Choroid plexus epithelial cell (primary cell): ENCODE measurements at places on chromosomes 6 and 20.
A peak's percentile ranks its signal among the peaks of the same experiment; 100 is the strongest.

DNA sequence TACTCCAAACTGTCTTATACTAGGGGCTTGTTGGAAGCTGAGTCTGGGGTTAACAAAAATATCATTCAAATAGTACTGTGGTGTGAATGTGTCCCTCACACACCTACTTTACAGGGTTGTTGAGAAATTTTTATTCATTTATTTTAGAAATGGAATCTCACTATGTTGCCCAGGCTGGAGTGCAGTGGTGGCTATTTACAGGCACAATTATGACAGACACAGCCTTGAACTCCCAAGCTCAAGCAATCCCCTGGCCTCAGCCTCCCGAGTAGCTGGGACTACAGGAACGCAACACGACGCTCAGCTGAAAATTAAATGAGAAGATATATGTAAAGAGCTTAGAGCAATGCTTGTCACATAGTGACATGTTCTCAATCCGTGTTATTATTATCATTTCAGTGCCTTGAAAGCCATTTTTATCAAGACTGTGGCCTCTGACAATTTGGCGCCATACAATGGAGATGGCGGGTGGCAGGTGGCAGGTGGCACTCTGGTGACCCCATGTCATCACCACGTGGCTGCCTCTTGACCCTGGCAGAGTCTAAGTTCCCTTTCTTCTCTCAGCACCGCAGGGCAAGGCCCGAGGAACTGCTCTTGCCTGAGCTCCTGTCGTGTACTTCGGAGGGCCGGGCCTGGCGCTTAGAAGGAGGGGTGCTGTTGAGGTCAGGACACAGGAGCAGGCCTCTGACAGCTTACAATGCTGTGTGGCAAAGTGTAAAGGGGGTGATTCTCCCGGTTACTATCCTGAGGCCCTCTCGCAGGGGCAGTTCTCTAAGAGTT is 64.5 kb downstream of the STX11 start:
- DNase-seq, result no peak

- DNase-seq, result peak; percentile 99
Measured at GRCh38 chr20:56439771-56440291, 27.8 kb downstream of the CASS4 start.

GRCh38 chr6:18263418-18264218 is 712 bp downstream of the DEK start:
- DNase-seq, result peak; percentile 38

- DNase-seq, result peak; percentile 63
Measured at GRCh38 chr6:91276315-91276714, 689.4 kb upstream of the MAP3K7 start.

- no peak for DNase-seq
Measured at GRCh38 chr6:85887461-85887860, 244.8 kb upstream of the SYNCRIP start.

DNA sequence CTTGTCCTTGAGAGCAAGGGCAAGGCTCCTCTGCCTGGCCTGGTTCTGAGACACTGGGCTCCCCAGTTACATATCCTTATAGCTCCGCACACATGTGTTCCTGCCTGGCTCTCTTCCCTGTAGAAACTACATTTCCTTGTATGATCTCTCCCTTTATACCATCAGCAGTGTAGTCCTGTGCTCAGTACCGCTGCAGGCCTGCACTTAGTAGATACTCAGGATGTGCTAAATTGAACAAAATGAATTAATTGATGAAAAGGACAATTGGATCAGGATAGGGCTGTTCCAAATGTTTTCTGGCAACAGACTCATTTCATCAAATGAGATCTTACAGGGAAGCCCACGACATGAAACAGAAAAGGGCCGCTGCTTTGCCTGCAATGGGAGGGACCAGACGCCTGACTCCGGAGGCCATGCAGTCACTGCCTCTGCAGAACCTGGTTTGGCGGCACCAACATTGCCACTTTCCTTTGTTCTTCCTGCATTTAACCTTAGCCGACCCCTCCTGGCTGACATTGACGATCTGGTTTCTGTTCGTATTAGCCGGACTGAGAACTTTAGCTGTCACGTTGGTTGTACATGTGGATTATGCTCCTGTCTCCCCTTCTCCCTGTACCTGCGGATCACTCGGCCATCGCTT is 53.3 kb downstream of the CHMP4B start:
- DNase-seq, result no peak

DNA sequence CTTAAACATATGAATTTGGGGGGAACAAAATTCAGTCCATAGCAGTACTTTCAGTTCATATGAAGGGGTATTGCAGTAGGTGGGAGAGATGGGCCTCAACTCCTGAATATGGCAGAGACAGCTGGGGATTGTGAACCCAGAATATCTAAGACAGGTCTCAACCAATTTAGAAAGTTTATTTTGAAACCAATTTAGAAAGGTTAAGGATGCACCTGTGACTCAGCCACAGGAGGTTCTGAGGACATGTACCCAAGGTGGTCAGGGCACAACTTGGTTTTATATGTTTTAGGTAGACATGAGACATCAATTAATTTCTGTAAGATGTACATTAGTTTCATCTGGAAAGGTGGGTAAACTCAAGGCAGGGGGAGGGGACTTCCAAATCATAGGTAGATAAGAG is 59.5 kb downstream of the MYO6 start:
- no peak for DNase-seq

GRCh38 chr20:46206992-46207549 is 89.0 kb downstream of the CD40 start:
- no peak for DNase-seq

DNA sequence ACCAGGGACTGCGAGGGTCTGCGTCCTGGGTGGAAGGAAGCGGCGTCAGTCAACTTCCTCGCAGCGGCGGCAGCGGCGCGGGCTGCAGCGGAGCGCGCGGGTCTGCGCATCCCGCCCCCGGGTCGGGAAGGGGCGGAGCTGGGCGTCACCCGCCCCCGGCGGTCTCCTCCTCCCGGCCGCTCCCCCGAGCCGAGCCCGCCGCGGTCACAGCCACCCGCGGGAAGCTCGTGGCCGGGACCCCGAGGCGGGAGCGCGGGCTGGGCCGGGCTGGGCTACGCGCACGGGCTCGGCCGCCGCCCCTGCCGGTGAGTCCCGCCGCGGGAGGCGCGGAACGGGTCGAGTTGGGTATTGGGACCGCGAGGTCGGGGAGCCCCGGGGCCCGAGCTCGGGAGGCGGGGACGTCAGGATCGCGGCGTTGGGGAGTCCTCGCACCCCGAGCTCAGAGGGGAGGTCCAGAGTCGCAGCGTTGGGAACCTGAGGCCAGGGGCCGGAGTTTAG is at the start of gene PAQR8:
Gene PAQR8, plus strand, starts transcription at position 207 of the 498 bp plus-strand sequence. CDS start 41,063 bp downstream, outside the sequence.
- peak; percentile 59 for DNase-seq

DNA sequence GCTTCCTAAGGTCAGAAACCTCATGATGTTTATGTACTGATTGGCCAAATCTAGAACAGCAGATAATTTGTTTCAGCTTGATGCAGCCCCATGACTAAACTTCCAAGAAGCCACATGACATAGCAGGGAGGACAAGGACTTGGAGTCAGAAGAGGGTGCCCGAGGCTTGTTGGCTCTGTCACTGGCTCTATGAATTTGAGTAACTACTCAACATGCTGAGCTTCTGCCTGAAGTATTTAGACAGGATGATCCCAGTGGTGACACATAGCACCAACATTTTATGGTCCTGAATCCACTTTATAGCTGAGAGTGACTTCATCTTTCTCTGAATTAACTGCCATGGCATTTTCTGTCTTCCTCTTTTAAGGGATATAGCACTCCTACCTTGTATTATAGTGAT is 13.5 kb upstream of the TBX18 start:
- no peak for DNase-seq

DNA sequence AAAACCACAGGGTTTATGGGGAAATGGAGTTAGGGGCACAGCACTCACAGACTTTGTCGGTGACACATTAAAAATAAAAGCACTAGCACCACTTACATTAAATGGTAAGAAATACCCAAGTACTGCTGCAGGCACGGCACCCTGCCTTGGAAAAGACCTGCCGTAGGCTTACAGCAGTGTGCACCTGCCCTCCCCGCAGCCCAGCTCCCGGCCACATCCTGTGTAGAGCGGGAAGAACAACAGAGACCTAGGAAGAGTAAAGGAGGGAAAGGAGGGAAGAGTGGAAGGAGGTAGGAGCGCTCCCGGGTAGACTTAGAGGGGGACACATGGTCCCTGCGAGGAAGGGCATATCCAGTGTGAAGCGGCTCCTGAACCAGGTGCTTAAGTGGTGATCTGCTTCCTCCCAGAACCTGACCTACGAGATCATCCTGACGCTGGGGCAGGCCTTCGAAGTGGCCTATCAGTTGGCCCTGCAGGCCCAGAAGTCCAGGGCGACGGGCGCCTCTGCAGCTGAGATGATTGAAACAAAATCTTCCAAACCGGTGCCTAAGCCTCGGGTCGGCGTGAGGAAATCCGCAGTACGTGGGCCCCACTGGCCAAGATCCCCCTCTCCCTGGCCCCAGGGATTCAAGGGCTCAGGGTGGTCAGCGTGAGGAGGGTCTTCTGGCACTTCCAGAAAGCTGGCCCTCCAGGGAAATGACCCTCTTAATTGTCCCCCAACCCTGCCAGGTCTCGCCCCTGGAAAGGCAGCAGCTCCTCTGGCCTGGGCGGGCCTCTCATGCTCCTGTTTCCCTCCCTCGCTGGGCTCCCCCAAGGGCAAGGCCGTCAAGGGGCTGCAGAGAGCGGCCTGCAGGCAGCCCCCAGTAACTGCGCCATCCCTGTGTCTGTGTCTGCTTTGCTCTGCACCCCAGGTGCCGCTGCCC is 55.5 kb downstream of the TCP11 start:
- DNase-seq, result no peak

GRCh38 chr20:19403549-19403948 is 191.1 kb downstream of the SLC24A3 start:
- DNase-seq, result no peak

DNA sequence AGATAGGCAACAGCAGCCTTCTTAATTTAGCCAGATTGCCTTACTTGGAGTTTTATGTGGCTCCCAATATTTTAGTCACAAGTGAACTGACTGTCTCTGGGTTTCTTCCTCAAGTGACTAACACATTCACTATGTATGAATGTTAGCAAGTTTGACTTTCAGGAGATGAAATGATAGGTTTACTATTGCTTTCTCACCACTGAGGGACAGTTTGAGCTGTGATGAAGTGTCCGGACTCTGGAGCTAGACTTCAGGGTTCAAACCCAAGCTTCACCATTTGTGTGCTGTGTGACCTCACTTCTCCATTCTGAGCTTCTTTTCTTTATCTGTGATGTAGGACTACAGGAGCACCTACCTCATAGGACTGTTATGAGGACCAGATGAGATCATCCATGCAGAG is 8.2 kb downstream of the DHX35 start:
- peak; percentile 70 for DNase-seq

DNA sequence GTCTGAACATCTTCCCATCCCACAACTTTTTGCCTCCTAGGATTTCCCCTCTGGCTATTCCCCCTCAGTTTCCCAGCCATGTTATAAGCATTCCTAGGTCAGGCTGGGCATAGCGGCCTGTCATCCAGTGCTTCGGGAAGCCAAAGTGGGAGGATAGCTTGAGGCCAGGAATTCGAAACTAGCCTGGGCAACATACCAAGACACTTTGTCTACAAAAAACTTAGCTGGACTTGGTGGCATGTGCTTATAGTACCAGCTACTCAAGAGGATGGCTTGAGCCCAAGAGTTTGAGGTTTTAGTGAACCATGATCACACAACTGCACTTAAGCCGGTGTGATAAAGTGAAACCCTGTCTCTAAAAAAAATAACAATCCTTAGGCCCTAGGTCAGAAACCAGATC is 447.4 kb downstream of the KIF16B start:
- DNase-seq, result no peak

DNA sequence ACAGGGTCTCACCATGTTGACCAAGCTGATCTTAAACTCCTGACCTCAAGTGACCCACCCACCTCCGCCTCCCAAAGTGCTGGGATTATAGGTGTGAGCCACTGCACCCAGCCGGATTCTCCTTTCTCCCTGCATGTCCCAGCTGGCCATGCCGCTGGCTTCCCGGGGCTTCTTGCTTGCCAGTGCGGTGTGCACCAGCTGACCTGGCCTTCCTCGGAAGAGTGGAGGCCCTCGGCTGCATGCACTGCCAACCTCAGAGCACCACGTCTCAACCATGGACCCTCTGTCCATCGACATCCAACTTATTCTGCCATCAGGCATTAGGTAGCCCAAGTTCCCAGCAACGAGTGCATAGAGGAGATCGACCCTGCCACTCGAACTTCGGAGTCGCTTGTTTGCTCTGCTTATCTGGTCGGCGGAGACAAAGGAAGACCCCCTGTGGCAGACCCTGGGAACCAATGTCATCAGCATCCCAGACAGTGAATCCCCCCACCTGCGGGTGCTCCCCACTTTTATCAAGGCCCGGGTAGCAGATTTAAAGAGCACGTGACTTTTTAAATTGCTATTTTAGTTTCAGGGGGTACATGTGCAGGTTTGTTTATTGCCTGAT is 307.8 kb downstream of the CDH4 start:
- no peak for DNase-seq

DNA sequence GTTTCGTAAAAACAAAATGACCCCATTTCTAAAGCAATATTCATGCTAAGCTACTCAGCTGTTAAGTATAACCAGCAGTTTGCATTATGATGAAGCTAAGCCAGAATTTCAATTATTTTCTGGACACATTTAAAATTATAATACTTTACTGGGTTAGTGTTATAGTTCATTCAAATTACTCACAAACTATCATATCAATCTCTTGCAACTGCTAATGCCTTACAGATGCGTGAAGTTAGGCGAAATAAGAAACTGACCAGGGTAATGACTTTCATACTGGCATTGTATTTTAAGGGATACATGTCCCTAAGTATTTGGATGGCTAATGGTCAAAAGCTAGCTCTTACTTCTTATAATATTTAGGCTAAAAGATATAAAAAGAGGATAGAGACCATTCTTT is 249.6 kb downstream of the TSHZ2 start:
- no peak for DNase-seq

DNA sequence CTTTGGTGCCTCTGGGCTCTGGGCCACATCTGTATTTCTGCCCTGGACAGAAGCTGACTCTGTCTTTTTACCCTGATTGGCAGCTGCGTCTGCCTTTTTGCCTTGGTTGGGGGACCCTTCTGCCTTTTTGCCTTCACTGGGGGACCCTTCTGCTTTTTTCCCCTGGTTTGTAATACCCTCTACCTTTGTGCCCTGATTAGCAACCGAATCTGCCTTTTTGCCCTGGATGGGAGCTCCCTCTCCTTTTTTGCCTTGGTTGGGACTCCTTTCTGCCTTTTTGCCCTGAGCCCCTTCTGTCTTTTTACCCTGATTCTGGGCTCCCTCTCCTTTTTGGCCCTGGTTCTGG is 23.4 kb downstream of the RRBP1 start:
- DNase-seq, result no peak

GRCh38 chr20:54474866-54475265 is 527 bp upstream of the DOK5 start:
- DNase-seq, result no peak

DNA sequence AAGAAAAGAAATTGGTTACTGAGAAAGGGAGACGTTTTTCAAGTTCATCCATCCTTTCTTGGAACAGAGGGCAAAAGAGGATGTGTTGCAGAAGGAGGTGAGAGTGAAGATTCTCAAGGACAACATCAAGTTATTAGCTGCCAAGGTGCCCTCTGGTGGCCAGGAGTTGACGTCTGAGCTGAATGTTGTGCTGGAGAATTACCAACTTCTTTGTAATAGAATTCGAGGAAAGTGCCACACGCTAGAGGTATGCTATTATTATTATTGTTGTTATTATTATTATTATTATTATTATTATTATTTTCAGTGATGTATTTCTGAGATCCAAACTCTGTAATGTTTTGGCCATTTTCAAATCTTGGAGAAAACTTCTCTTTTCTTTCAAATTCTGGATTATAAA is 197.0 kb downstream of the UTRN start:
- DNase-seq, result peak; percentile 92

- DNase-seq, result no peak
Measured at GRCh38 chr20:59962155-59962554, 3.9 kb downstream of the CDH26 start.

- DNase-seq, result no peak
Measured at GRCh38 chr6:56043076-56043475, 167.7 kb upstream of the BMP5 start.
